Left ventricle myocardium inferior (tissue), 1 donor: ENCODE measurements at places on chromosomes 12 and 14. TPM values are rescaled to one million over a fixed set of nuclear protein-coding genes. Genes with fewer than 3 reads are reported as not detected.

- peaks cover 83% of the 10 kb centered on the region for H3K27me3 ChIP-seq
- no peaks in the 10 kb centered on the region for H3K4me1 ChIP-seq
- H3K27ac ChIP-seq, result no peak overlapping the region
- DNase-seq, result no peak
Measured at GRCh38 chr14:95818581-95818980, 58.1 kb upstream of the TUNAR start.

GRCh38 chr12:116482179-116482578 lies 77.0 kb upstream of the MAP1LC3B2 start:
- peaks cover 62% of the 10 kb centered on the region for H3K27me3 ChIP-seq
- no peak overlapping the region for H3K27ac ChIP-seq
- DNase-seq, result no peak
- H3K4me1 ChIP-seq, result peaks cover 4% of the 10 kb centered on the region

Gene RHOJ
- total RNA-seq, result 14.6 TPM

DNA sequence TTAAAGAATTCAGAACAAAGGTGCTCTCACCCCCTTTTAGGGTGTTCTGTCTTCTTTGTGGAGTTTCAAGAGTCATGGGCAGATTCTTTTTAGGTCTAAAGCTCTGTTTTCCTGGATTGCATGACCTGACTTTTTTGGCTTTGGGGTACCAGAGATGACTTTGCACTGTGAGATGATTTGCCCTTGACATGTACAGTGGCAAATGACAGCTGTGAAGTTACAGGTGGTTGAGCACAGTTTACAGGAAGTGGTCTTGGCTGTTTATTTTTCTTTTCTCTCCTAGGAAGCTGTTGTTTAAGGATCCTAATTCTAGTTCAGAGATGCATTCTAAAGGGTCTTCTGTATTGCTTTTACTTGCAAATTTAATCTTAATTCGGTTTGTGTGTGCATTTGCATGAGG lies 83.8 kb upstream of the METAP2 start:
- H3K4me3 ChIP-seq, result no peak overlapping the region
- peaks cover 11% of the 10 kb centered on the region for H3K4me1 ChIP-seq
- H3K36me3 ChIP-seq, result no peaks in the 10 kb centered on the region
- no peak for DNase-seq
- no peaks in the 10 kb centered on the region for H3K27me3 ChIP-seq

DNA sequence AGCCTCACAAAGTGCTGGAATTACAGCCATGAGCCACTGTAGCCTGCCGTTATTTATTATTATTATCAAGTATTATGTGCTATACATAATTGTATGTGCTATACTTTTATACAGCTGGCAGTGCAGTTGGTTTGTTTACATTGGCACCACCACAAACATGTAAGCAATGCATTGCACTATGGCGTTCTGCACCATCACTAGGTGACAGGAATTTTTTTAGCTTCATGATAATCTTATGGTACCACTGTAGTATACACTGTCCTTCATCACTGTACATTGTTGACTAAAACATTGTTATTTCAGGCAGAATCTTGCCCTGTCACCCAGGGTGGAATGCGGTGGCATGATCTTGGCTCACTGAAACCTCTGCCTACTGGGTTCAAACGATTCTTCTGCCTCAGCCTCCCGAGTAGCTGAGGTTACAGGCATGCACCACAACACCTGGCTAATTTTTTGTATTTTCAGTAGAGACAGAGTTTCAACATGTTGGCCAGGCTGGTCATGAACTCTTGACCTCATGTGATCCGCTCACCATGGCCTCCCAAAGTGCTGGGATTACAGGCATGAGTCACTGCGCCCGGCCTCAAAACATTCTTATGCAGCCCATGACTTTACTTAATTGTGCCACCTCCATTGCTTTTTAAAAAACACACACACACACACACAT lies 17.1 kb downstream of the MRPL42 start:
- DNase-seq, result no peak
- no peaks in the 10 kb centered on the region for H3K27me3 ChIP-seq
- H3K4me3 ChIP-seq, result no peak overlapping the region

DNA sequence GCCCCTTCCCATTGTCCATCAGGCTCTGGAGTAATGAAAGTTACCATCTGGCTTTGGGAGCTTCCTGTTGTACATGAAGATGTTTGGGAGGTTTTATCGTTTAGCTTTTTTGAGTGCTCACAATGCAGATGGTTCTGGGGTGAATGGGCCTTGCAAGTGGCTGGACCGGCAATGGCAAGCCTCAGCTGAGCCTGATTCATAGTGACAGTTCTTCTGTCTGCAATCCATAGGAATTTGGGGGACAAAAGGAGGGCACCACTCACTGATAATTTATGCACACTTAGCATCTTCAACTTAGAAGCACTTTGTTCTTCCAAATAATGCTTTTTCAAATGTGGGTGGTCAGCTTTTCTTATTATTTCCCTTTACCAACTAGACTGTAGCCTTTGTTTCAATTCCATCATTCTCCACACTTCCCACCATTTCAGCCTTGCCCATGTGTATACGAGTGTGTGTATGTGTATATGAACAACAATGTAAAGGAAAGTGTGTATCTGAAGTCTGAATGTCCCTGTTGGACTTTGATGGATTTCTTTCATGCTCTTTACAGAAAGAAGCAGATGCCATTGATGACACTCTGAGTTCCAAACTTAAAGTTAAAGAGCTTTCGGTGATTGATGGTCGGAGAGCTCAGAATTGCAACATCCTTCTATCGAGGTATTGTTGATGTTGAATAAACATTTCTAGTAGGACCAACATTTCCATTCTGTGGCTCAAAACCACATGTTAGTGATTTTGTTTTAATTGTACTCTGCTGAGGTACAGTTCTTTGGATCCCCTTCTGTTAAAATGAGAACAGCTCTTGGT lies 125.5 kb downstream of the GPR135 start:
- H3K4me1 ChIP-seq, result peaks cover 77% of the 10 kb centered on the region
- H3K36me3 ChIP-seq, result peaks cover 29% of the 10 kb centered on the region
- no peak for DNase-seq
- H3K4me3 ChIP-seq, result no peak overlapping the region
- no peaks in the 10 kb centered on the region for H3K27me3 ChIP-seq

Gene SSPN
- 67.4 TPM for total RNA-seq

GRCh38 chr12:45290216-45290605 lies 74.3 kb downstream of the ANO6 start:
- H3K36me3 ChIP-seq, result no peaks in the 10 kb centered on the region
- no peaks in the 10 kb centered on the region for H3K27me3 ChIP-seq
- H3K4me1 ChIP-seq, result peaks cover 31% of the 10 kb centered on the region
- no peak overlapping the region for H3K27ac ChIP-seq
- no peak for DNase-seq
